ENCODE measurements at places on chromosomes 5 and 9.
A peak's percentile ranks its signal among the peaks of the same experiment; 100 is the strongest.

- peak; percentile 55 for DNase-seq
Observed at GRCh38 chr9:101848485-101848919, 110.1 kb upstream of the GRIN3A start.

DNA sequence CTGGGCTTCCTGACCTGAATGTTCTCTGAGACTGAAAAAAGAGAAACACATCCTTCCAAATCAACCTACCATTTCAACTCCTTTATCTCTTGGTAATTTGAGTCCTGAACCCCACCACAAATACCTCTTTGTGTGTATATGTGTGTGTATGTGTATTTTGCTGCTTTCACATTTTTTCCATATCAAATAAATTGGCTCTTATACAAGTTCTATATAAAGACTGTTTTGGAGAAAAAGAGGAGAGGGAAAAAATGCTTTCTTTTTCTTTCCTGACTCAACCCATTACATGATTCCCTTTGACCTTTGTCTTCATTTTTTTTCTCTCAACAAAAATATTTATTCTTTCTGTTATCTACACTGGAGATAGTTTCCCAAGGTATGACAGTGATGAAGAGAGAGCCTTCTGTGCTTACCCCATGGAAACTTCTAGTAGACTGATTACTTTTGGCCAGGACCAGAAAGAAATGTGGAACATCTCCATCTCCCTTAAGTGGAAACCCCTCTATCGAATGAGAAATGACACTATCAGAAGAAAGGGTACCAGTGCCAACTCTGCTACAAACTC is 85.3 kb downstream of the PAPPA start:
- no peak for DNase-seq

DNA sequence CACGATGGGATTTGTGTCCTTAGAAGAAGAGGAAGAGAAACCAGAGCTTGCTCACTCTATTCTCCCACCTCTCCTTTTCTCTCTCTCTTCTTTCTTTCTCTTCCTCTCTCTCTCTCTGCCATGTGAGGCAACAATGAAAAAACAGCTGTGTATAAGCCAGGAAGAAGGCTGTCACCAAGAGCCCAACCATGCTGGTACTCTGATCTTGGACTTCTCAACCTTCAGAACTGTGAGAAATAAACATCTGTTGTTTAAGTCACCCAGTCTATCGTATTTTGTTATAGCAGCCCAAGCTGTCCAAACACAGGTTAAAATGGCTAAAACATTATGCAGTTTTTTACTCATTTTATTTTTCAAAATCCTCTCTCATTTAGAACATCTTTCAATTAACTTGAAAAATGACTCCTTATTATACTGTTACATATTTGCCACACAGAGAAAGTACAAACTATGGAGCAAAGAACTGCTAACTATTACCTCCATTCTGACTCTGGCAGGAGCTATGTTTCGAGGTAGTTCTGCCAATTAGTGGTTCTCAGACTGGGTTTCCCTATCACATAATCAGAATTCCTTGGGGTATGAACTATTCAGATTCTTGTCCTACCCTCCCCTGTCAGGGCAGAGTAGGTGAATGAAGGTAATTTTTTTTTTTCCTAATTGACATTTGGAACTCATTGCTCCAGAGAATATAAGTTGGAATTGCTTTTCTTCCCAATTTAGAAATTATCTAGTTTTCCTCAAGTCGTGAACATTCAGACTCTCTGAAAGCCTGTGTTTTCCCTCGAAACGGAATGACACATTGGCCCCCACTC is 434.6 kb downstream of the ENC1 start:
- no peak for DNase-seq

DNA sequence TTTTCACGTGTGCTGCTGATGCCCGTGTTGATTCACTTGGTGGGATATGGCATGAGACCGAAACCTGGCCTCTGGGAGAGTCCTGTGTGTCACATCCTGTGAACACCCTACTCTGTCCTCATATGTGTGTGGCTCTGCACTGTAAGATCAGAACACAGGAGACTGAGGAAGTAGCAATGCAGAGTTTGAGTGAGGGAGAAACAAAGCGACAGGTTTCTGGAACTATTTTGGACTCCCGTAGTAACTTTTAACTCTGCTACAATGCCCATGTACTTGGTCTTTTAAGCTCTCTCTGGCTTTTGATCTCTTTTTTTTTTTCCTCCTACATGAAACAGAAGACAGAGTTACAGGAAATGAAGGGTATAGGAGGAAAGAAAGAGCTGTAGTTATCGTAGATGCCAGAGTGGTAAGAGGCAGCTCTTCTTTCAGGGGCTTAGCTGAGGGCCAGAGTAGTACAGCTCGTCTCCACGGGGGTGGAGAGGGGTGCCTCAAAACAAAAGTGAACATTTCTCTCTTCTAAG is 26.6 kb downstream of the GRAMD2B start:
- peak; percentile 77 for DNase-seq

GRCh38 chr9:82581516-82581915 is 481.4 kb downstream of the RASEF start:
- no peak for DNase-seq

- DNase-seq: no peak
Observed at GRCh38 chr5:171647043-171647903, 138.3 kb upstream of the SMIM23 start.

- no peak for DNase-seq
Observed at GRCh38 chr5:124289641-124290311, 456.7 kb downstream of the ZNF608 start.

DNA sequence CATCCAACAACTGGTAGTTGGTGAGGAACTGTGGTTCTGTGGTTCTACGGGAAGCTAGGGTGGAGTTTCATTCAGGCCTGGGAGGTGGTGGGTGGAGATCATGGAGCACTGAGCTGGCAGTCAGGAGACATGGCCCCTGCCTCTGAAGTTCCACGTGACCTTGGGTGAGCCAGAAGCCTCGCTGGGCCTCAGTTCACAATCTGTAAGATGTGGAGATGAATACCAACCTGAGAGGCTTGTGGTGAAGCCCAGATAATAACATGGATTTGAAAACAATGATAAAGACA is 177.9 kb downstream of the MACROH2A1 start:
- DNase-seq: no peak

GRCh38 chr9:20178197-20178596 is 389.4 kb upstream of the SLC24A2 start:
- DNase-seq: no peak

- DNase-seq: no peak
Observed at GRCh38 chr9:92247981-92248380, 45.5 kb downstream of the IARS1 start.

- DNase-seq: no peak
Observed at GRCh38 chr5:178227138-178227659, 5.4 kb downstream of the PHYKPL start.

GRCh38 chr5:73522989-73523388 is 24.7 kb downstream of the BTF3 start:
- no peak for DNase-seq

- no peak for DNase-seq
Observed at GRCh38 chr5:91283899-91284298, 99.2 kb downstream of the ARRDC3 start.

DNA sequence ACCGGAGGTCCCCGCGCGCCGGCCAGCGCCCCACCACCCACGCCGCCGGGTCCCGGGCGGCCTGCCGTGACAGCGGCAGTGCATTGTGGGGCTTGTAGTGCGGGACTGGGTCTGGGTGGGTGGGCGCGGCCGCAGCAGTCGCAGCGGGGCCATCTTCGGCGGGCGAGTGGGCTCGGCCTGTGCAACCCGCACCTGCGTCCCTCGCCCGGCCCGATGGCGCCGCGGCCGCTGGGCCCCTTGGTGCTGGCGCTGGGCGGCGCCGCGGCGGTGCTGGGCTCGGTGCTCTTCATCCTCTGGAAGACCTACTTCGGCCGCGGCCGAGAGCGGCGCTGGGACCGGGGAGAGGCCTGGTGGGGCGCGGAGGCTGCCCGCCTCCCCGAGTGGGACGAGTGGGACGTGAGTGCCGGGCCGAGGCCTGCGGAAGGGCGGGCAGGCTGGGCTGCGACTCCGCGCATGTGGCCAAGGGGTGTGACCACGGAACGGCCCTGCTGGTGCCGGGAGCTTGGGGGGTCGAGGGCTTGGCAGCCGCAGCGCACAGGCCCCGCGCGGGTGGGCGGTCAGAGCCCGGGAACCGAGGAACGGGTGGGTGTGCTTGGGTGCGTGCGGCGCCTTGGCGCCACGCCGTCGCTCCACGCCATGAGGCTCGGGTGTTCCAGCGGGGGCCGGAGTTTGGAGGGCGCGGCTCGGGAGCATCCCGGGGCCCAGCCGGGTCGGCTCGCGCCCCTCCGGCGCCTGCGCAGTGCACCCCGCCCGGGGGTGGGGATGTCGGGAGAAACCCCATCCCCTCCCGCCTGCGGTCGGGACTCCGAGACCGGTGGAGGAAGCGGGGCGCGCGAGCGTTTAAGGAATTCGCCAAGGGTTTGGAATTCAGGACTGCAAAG is at the start of gene ARL10:
TSS of gene ARL10 (plus strand) at position 137 of the 881 bp plus-strand sequence. CDS start at position 214, 77 bp downstream.
- no peak for DNase-seq

DNA sequence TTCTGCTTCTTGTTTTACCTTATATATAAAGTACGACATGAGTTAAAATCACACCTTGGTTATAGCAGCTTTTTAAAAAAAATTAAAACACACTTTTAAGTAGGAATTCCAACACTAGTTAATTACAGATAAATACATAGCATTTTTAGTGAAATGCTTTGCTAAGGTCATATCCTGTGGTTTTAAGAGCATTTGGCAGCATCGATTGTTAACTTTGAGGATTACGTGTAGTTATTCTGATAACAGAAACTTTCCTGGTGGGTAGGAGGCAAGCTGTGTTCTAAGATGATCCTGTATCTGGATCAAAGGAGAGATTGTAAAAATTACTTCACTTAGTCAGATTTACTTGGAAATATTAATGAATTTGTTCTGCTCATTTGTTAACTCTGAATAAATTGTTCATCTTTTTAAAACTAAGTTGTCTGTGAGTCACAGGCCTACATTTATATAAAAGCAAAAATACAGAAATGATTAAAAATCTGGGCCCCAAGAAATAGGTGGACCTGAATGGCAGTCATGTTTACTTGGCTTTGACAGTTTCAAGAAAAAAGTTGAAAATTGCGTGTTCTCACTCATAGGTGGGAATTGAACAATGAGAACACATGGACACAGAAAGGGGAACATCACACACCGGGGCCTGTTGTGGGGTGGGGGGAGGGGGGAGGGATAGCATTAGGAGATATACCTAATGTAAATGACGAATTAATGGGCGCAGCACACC is 58.3 kb downstream of the TRIO start:
- DNase-seq: no peak

GRCh38 chr9:115057559-115057958 is 60.4 kb downstream of the TNC start:
- no peak for DNase-seq

GRCh38 chr5:55933377-55934114 is 61.2 kb downstream of the IL6ST start:
- no peak for DNase-seq

- DNase-seq: no peak
Observed at GRCh38 chr5:155508673-155509072, 495.1 kb downstream of the KIF4B start.

- DNase-seq: no peak
Observed at GRCh38 chr5:154727361-154727760, 27.8 kb upstream of the LARP1 start.

DNA sequence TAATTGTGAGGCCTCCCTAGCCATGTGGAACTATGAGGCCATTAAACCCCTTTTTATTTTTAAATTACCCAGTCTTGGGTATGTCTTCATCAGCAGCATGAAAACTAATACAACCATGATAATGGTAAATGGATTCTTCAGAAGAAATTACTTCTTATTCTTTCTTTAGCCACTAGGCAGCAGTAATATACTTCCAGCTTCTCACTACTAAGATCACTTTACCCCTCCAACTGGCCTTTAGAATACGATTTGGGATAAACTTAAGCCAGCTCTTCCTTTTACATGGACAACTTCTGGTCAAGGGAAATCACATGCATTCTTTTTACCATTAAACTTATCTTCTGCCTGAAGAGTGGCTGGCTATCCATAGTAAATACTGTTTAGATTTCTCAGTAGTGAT is 355.4 kb downstream of the MAN2A1 start:
- DNase-seq: no peak

GRCh38 chr5:75654693-75655295 is 43.5 kb downstream of the ANKDD1B start:
- DNase-seq: no peak

- no peak for DNase-seq
Observed at GRCh38 chr5:91699429-91699828, 316.3 kb upstream of the ARRDC3 start.

- peak; percentile 36 for DNase-seq
Observed at GRCh38 chr5:103117471-103117991, 2.4 kb downstream of the GIN1 start.

GRCh38 chr9:7799944-7800285 is 337 bp upstream of the DMAC1 start:
- no peak for DNase-seq

GRCh38 chr5:149940941-149941644 is 3.5 kb downstream of the PDE6A start:
- DNase-seq: no peak

DNA sequence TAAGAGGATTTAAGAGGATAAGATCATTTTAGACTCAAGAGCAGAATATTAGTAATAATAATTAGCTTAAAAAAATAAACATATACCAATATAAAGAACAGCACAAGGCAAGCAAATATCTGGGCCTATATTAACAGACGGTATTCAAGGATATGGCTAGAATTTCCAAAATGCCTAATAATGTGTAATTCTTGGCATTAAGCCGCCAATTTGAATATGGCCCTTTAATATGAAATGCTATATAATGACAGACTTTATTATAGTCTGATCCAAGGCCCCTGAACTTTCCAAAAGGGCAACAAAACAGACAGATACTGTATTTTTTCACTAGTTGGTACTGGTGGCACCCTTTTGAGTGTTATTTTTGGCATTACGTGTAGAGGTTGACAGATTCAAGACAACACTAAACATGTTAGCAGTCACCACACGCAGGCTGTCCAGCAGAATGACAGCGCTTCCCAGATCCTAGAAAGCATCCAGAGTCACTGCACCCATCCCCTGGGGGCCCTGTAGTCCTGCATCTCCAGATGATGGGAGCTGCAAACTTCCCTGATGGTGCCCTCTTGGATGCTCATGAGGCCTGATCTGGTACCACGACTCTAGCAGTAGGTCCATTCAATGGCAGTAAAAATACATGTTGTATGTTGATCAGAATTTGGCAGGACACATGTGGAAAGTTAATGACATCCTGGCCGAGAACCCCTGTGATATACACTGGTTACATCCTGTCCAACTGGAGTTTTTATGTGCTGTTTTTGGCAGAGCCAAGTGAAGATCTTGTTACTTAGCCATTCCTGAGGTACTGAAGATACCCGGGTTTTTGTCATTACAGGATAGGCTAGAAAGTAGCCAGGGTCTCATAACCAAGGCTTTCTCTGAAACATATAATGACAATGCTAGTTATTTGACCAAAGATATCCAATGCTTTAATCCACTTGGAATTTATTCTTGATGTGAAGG is 1.7 kb upstream of the ABL1 start:
- no peak for DNase-seq

- DNase-seq: no peak
Observed at GRCh38 chr5:96880444-96881164, 4.3 kb downstream of the ERAP2 start.

GRCh38 chr9:23728736-23729135 is 97.3 kb downstream of the ELAVL2 start:
- no peak for DNase-seq

Data from MM.1S (cell line).